ENCODE measurements at places on chromosomes 13 and 19. TPM values are rescaled to one million over a fixed set of nuclear protein-coding genes. Genes with fewer than 3 reads are reported as not detected.

Gene SYNE4
- 1.4 TPM for total RNA-seq

Gene SKA3
- 17.9 TPM for total RNA-seq

Gene LYPD5
- total RNA-seq: 4.1 TPM

Gene SCN1B
- total RNA-seq: 0.70 TPM

Gene GDF15
- 30.3 TPM for total RNA-seq

Gene SIAH3
- total RNA-seq: 0.04 TPM

Gene TEKTIP1
- total RNA-seq: not detected

Gene CEACAM20
- not detected for total RNA-seq

Gene RNF17
- total RNA-seq: not detected

Gene PSMD8
- 357 TPM for total RNA-seq

Gene TEX26
- total RNA-seq: not detected

Gene SPACA4
- total RNA-seq: not detected

Gene TBXA2R
- 0.23 TPM for total RNA-seq

Gene C19orf67
- not detected for total RNA-seq

Gene VMAC
- 5.4 TPM for total RNA-seq

Gene ZNF350
- 2.7 TPM for total RNA-seq

Gene B3GNT8
- 6.3 TPM for total RNA-seq

Gene NKG7
- total RNA-seq: not detected

Gene FREM2
- 0.08 TPM for total RNA-seq

Gene NEK5
- total RNA-seq: not detected

Gene C19orf18
- total RNA-seq: 0.49 TPM

Gene ZNF627
- total RNA-seq: 7.4 TPM

Gene SERPINE3
- 0.04 TPM for total RNA-seq

Gene MAP2K2
- 150 TPM for total RNA-seq

Gene CALR
- 2,213 TPM for total RNA-seq

Gene ZSCAN5C
- total RNA-seq: not detected

Gene IFI30
- total RNA-seq: 22.6 TPM

Gene PPM1N
- total RNA-seq: 4.1 TPM

Gene CERS1
- not detected for total RNA-seq

Gene EEF2
- total RNA-seq: 2,783 TPM

Gene LGALS4
- not detected for total RNA-seq

Gene ZNF428
- 23.7 TPM for total RNA-seq

Gene SLC15A1
- total RNA-seq: not detected

Gene GNG7
- not detected for total RNA-seq

Gene PEAK3
- not detected for total RNA-seq

Gene HSH2D
- not detected for total RNA-seq

All from hair follicular keratinocyte (primary cell).